SJSA1 (cell line): ENCODE measurements at places on chromosomes 3 and 15.

- no peaks in the 10 kb centered on the region for H3K27me3 ChIP-seq
- H3K36me3 ChIP-seq = no peaks in the 10 kb centered on the region
- DNase-seq = no peak
- peaks cover 13% of the 10 kb centered on the region for H3K4me1 ChIP-seq
- no peak overlapping the region for H3K27ac ChIP-seq
Observed at GRCh38 chr3:8441969-8442559, 59.6 kb upstream of the LMCD1 start.

DNA sequence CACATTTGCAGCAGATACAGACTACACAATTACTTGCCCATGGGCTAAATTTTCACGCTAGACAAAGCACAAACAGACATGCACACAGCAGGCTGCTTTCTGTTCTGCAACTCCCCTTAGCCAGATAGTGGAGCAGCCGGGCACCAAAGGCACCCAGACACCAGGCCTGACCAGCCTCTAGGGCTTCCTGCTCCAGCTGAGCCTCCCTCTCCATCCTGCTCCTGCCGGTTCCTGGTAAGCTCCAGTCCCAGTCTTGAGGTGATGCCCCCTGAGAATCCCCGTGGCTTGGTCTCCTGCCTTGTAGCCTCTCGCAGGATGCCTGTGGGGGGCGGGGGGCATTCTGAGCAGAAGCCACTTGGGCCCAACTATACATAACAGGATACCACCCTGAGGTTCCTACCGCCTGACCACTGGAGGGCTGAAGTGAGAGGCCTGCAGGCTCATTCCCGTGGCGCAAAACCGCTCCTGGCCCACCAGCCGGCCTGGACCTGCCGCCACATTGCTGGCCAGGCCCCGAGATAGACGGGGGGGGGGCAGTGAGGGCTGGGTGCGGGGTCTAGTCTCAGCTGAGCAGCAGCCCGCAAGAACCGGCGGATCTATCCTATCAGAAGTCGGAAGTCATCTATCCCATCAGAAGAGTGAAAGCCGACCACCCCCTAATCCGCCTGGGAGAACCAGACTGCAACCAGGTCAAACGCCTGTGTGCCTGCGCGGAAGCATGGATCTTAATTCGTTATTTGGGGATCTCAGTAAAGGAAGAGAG lies 3.9 kb downstream of the FOXL2 start:
- no peak overlapping the region for H3K4me3 ChIP-seq
- H3K27ac ChIP-seq = no peak overlapping the region

- no peak overlapping the region for H3K4me3 ChIP-seq
- H3K36me3 ChIP-seq = peaks cover 31% of the 10 kb centered on the region
- peaks cover 8% of the 10 kb centered on the region; the same call in 1 of the 2 replicates for H3K4me1 ChIP-seq
- H3K27ac ChIP-seq = no peak overlapping the region
Observed at GRCh38 chr3:170862618-170863374, 7.2 kb downstream of the RPL22L1 start.

- H3K4me3 ChIP-seq = no peak overlapping the region
- H3K4me1 ChIP-seq = no peaks in the 10 kb centered on the region
- no peak overlapping the region for H3K27ac ChIP-seq
- H3K27me3 ChIP-seq = no peaks in the 10 kb centered on the region
- DNase-seq = no peak
- H3K36me3 ChIP-seq = no peaks in the 10 kb centered on the region
Observed at GRCh38 chr15:58432401-58432800, 610 bp downstream of the LIPC start.

- H3K4me3 ChIP-seq = no peak overlapping the region
- DNase-seq = no peak
- no peaks in the 10 kb centered on the region for H3K4me1 ChIP-seq
- no peaks in the 10 kb centered on the region for H3K27me3 ChIP-seq
Observed at GRCh38 chr3:61080737-61081445, 170.4 kb downstream of the FHIT start.

GRCh38 chr3:188853856-188854771 lies 317.7 kb upstream of the TPRG1 start:
- H3K4me1 ChIP-seq = peaks cover 4% of the 10 kb centered on the region
- H3K4me3 ChIP-seq = no peak overlapping the region
- 0 out of 2 replicates have a peak overlapping the region, but pooled peaks have one; percentile 13 for H3K27ac ChIP-seq
- H3K27me3 ChIP-seq = no peaks in the 10 kb centered on the region
- no peak for DNase-seq

GRCh38 chr3:156788846-156789245 lies 37.3 kb upstream of the LEKR1 start:
- peaks cover 35% of the 10 kb centered on the region for H3K4me1 ChIP-seq
- DNase-seq = no peak
- H3K27me3 ChIP-seq = no peaks in the 10 kb centered on the region
- H3K4me3 ChIP-seq = no peak overlapping the region

DNA sequence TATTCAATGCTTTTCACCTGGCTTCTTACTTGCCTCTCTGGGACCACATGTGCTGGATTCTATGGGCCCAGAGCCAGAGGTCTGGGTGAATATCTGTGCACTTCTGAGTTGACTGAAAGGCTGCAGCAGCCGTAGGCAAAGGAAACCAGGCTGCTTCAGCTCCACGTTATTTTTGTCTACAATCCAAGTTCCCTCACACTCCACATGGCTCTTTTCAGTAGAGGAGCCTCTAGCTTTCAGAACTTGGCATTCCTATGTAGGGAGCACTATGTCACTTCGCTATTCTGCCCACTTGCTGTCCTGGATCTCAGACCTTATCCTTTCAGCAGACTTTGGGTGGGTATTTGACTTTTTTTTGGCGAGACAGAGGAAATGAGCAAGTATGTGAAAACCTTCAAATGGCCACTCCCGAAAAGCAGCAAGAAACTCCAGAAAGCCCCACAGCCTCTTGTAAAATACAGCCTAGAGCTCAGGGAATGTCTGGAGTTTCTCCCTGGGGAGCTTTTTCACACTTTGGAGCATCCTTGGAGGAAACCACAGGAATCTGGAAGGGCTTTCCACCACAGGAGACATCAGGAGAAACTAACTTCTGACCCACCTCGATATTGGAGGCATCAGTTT lies 80.9 kb downstream of the DUT start:
- peaks cover 83% of the 10 kb centered on the region for H3K36me3 ChIP-seq
- peaks cover 23% of the 10 kb centered on the region for H3K4me1 ChIP-seq
- no peak overlapping the region for H3K27ac ChIP-seq
- no peaks in the 10 kb centered on the region for H3K27me3 ChIP-seq
- H3K4me3 ChIP-seq = no peak overlapping the region

DNA sequence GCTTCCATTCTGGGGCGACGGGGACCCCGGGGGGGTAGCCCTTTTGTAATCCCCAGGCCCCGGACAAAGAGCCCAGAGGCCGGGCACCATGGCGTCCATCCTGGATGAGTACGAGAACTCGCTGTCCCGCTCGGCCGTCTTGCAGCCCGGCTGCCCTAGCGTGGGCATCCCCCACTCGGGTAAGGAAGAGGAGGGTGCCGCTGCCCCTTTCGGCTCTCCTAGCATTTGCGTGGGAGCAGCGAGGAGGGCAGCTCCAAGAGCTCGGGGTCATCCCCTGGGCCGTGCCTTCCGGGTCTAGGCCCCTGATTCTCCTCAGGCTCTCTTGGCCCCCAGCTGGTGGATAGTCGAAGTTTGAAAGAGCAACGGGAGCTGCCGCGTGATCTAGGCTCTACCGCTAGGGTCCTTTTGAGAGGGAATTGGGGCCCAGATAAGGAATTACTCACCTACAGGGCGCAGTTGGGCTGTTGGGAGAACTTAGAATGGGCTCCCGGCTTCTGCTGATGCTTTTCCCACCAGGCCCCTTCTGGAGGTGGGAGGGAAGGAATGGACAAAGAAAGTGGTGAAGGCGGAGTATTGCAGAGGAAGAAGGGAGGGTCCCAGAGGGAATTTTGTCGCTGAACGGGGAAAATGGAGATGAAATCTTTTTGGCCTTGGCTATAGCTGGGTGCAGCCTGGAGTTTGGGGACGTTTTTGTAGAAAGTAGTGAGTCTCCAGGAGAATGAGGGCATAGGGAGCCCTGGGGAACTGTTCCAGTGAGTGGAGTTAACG lies 615 bp downstream of the VPS18 start:
- peaks cover 11% of the 10 kb centered on the region for H3K4me1 ChIP-seq
- peak overlapping the region; percentile 71 for H3K4me3 ChIP-seq
- H3K27me3 ChIP-seq = no peaks in the 10 kb centered on the region
- H3K36me3 ChIP-seq = peaks cover 44% of the 10 kb centered on the region
- peak; percentile 77 for DNase-seq

DNA sequence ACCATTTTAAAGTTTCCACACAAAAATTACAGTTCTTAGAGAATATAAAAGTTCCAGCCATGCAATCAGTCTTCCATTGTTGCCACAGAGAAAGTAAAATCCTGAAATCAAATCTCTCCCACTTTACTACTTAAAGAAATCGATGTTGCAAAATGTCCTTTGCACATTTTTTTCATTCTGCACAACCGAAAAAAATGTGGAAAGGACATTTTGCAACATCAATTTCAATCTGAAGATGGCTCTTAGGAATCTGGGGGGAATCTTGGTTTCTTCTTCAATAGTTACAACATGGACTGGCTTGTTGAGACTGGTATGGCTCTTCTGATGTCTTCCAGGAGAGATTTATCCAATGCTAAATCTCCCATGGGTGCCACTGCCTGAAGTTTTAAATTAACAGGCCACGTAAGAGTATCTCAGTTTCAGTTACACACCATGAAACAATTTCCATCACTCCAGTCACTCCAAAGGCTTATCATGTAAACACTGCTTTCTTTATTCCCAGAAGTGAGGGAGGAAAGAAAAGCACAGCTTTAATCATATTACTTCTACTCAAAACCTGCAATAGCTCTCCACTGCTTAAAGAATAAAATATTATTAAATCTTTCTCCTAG lies 55.8 kb upstream of the CTNNB1 start:
- H3K4me1 ChIP-seq = no peaks in the 10 kb centered on the region
- H3K4me3 ChIP-seq = no peak overlapping the region
